ENCODE measurements at places on chromosomes 16 and 17.
A peak's percentile ranks its signal among the peaks of the same experiment; 100 is the strongest.

DNA sequence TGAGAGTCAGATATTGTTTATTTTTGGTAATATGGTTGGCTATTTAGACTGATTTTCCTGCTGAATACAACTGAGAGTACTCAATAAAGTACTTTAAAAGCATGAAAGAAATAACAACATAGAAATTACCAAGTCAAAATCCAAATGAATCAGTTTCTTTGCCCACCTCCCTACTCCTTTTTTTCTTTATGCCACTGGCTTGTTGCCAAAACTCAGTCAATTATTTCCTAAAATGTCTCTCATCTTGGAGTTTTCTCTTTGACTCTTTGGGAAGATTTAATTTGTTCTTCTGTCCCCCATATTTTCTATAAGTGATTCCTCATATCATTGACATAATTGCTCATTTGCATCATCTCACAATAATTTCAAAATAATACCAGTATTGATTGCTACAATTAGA lies 2.6 kb upstream of the OMG start:
- no peak for DNase-seq

GRCh38 chr17:63434951-63435571 lies 11.0 kb downstream of the CYB561 start:
- DNase-seq = no peak

GRCh38 chr17:64216338-64217248 lies 46.5 kb downstream of the TEX2 start:
- no peak for DNase-seq

GRCh38 chr16:29806641-29807425 lies 504 bp downstream of the MAZ start:
- DNase-seq = no peak

GRCh38 chr17:202501-202951 lies 21.1 kb upstream of the DOC2B start:
- no peak for DNase-seq

DNA sequence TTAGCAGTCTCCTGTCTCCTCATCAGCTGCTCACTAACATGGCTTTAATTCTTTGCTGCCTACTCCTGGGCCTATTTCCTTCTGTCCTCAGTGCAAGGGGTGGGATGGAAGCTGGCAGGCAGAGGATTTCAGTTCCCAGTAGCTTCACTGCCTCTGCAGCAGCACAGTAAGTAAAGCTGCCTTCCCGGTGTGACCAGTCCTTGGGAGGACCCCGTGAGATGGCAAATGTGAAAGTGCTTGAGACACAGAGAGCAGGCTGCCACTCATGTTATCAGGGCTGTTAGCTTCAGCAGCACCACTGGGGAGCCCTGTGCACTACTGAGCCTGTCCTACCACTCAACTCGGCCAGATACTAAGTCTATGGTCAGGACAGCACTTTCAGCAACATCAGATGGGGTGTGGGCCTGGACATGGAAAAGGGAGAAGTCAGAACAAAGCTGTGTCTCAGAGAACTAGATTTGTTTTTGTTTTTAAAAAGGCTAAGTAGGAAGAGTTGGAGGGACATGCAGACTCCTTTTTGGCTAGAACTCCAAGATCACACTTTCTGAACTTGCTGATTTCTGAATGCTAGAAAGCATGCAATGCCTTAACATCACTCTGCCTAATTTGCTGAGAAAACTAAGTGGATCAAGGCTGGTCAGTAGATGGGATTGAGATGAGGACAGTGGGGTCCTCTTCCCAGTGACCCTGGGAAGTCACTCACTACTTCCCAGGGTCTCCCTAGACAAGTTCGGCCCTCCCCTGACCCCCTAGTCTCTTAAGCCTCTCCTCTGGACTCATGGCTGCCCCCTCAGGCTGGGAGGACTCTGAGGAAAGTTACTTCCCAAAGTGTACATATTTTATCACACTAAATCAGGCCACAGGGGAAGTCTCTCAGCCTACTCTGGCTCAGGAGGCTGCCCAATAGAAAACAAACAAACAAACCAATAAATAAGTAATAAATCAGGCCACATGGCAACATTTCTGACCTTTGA lies 1.1 kb downstream of the ACSF2 start:
- DNase-seq = no peak

DNA sequence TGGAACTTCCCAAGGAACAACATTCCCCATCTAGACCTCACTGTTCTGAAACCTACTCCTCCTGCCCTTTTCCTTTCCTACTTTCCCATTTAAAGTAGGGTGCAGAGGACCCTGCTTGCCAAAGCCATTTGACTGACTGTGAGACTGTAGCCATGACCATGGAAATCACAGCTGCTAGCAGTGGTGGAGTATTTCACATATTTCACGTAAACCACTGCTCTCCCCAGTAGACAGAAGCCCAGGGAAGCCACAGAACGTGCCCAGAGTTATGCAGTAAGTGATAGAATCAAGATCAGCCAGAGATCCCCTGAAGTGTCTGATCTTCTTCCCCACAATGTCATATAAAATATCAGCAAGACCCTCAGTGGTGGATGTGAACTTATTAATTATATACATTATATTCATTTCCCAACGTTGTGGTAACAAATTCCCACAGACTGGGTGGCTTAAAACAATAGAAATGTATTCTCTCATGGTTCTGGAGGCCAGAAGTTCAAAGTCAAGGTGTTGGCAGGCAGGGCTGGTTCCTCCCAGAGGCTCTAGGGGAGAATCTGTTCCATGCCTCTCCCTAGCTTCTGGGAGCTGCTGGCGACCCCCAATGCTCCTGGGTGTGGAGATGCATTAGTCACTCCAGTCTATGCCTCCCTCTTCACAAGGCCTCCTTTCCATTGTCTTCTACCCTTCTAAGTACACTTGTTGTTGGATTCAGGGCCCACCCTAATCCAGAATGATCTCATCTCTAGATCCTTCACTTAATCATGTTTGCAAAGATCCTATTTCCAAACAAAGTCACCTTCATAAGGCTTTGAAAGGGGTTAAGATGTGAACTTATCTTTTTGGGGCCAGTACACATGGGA lies 20.7 kb upstream of the PRM1 start:
- DNase-seq = no peak

GRCh38 chr16:57732714-57733113 lies 2.9 kb upstream of the KATNB1 start:
- no peak for DNase-seq

- no peak for DNase-seq
Measured at GRCh38 chr17:4448197-4448980, 14.6 kb downstream of the SPNS3 start.

- DNase-seq = no peak
Measured at GRCh38 chr16:27222249-27223225, 19.2 kb downstream of the KDM8 start.

- DNase-seq = no peak
Measured at GRCh38 chr17:10843811-10844210, 5.9 kb upstream of the PIRT start.

- no peak for DNase-seq
Measured at GRCh38 chr16:28875134-28876018, 2.9 kb upstream of the ATP2A1 start.

DNA sequence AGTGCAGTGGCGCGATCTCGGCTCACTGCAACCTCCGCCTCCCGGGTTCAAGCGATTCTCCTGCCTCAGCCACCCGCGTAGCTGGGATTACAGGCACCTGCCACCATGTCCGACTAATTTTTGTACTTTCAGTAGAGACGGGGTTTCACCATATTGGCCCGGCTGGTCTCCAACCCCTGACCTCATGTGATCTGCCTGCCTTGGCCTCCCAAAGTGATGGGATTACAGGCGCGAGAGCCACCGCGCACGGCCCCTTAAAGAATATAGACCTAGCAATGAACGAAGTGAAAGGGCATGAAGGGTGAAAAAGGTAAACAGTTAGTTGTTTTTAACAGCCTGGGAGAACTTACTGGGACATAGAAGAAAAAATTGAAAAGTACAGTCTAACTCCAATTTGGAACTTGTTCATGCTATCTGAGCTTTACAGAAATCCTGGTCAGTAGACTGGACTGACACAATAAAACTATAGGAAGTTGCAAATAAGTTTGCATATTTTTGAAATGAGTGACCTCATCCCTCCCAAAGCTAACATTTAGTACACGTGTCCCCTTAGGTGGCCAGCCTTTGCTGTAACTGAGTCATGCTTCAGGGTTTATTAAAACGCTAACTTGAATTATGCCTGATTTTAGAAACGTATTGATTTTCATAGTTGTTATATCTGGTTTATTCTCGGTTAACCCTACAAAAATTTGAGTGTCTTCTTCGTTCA lies 1.8 kb downstream of the COG1 start:
- no peak for DNase-seq

DNA sequence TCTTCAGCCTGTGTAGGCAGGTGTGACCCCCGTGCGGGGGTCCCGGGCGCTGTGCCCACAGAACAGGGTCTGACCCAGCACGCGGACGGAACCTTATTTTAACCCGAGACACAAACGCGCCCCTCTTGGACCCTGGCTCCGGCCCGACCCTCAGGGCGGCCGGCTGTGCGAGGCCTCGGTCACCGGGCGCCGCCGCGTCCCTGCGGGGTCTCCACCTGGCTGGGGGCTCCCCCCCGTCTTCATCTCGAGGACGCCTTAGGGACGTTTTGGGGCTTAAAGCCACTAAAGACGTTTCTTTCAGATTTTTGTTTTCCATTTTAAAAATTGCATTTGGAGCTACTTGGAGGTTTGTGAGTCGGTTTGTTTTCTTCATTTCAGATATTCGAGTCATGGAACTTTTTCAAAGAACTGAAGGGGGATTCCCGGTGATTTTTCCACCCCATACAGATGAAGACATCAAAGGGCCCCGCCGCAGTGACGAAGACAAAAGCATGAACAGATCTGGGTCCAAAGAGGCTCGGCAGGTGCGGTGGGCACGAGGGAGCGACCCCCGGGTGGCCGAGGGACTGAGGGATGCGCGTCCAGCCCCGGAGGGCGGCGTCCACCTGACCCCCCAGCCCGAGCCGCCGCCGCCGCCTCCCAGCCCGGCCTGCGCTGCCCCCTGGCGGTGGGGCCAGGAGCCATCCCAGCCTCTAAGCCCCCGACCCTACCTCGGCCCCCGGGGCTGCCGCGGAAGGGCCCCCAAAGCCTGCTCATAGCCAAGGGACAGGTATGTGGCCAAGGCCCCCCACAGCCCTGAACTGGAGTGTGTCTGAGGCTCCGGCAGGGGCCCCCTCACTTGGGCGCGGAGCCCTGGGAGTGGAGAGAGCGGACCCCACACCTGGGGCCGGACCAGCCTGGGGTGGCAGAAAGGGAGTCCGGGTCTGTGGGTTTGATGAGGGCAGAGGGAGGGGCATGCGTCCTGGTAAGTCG lies 3.8 kb upstream of the CD7 start:
- peak; percentile 56 for DNase-seq

- DNase-seq = no peak
Measured at GRCh38 chr16:83939266-83939855, 13.7 kb upstream of the OSGIN1 start.

DNA sequence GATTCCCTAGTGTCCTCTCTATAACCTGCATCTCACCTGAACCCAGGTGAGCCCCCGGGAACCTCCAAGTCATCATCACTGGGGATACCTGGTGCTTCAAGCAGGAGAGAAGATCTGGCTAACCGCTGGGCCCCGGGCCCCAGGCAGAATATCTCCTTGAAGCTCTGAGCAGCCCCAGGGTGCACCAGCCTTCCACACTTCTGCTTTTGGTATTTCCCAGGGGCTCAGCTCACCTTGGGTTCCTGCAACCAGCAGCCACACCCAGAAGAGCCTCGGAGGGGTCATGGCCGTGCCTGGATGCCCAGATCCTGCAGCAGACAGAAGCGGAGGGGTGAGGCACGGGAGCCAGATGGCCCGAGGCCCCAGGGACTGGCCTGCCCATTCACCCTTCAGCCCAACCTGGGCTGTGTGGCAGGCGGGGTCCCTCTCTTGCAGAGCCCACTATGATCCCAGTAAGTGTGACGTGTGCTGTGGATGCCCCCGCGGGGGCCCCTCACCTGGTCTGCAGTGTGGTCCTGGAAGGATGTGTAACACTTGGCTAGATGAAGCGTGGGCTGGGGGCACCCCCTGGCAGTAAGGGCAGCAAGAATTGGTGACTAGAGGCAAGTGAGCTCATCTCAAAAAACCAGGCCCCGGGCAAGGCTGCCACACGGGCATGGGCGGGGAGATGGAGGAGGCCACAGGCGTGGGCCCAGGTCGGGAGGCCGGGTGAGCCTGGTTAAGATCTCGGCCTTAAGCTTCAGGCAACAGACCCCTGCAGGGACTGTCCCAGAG lies 2.6 kb downstream of the LGALS3BP start:
- no peak for DNase-seq

GRCh38 chr17:59751955-59752413 lies 44.5 kb downstream of the VMP1 start:
- DNase-seq = no peak

DNA sequence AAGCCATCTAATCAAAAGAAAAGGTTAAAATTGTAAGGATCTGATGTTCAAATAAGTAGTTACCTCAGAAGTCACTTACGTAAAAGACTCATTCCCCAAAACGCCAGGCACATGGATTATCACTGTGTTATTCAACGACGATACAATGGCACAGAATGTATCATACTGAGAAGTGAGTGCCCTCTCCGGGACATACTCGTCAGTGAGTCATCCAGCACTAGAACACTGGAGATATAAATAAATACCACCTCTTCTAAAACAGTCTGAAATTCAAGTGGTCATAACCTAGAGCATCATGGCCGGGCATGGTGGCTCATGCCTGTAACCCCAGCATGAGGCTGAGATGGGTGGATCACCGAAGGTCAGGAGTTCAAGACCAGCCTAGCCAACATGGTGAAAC lies 24.9 kb downstream of the USP31 start:
- no peak for DNase-seq

GRCh38 chr16:81645266-81645694 lies 133.8 kb upstream of the PLCG2 start:
- no peak for DNase-seq

- no peak for DNase-seq
Measured at GRCh38 chr16:73921295-73921694, 375.3 kb upstream of the PSMD7 start.

GRCh38 chr17:16215002-16215272 lies 397 bp downstream of the NCOR1 start:
- DNase-seq = peak; percentile 32

- DNase-seq = no peak
Measured at GRCh38 chr17:1286379-1287106, 7.1 kb downstream of the TRARG1 start.

DNA sequence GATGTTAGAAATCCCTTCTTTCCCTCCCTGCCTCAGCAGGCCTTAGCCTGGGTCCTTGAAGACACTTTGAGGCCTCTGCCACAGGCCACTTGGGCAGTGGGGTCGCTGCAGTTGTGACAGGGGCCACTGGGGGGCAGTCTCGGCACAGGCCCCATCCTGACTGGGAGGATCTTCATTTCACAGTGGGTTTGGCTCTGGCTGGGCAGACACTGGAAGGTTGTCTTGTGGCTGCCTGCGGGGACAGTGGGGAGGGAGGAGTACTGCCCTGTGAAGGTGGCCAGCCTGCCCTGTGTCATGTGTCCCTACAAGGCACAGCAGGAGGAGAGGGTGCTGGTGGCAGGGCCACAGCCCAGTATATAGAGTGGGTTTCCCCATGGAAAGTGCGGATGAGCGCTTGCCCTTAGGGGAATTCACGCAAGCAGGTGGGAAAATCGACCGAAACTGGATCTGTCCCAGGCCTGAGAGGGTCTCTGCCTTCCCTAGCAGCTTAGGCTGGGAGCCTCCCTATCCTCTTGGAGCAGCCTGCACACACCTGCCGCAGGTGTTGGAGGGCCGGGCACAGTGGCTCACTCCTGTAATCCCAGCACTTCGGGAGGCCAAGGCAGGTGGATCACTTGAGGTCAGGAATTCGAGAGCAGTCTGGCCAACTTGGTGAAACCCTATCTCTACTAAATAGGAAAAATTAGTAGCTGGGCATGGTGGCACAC lies 28.8 kb downstream of the GINS2 start:
- peak; percentile 61 for DNase-seq

Measured in stimulated activated CD8-positive, alpha-beta memory T cell treated with anti-CD3 and anti-CD28 coated beads, Interleukin-2, amount 100 ng/mL, for 48 hours (primary cell).